Activated CD4-positive, CD25-positive, alpha-beta regulatory T cell treated with anti-CD3 and anti-CD28 coated beads, Interleukin-2, amount 50 U/mL, for 24 hours (primary cell): ENCODE measurements at places on chromosomes 7 and 10.

- no peak for ATAC-seq
Measured at GRCh38 chr7:157700231-157701005, 363.6 kb downstream of the DNAJB6 start.

- no peak for ATAC-seq
Measured at GRCh38 chr10:52539463-52539862, 225.4 kb downstream of the DKK1 start.

DNA sequence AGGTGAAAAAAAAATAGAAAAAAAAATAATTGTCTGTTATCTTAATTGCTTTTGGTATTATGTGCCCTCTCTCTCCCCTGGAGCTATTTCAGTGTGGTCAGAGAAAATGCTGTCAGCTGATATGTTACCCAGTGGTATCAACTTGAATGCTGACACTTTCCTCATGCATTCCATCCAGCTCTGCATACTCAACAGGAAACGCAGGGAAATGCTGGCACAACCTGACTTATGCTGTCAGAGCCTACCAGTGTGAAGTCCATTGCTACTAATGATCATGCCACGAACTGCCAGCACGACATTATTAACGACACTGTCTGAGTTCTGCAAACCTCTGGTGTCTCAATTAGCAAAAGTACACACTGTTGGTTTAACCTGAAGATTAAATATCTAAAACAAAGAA, 182.8 kb downstream of the ZWINT start:
- no peak for ATAC-seq

DNA sequence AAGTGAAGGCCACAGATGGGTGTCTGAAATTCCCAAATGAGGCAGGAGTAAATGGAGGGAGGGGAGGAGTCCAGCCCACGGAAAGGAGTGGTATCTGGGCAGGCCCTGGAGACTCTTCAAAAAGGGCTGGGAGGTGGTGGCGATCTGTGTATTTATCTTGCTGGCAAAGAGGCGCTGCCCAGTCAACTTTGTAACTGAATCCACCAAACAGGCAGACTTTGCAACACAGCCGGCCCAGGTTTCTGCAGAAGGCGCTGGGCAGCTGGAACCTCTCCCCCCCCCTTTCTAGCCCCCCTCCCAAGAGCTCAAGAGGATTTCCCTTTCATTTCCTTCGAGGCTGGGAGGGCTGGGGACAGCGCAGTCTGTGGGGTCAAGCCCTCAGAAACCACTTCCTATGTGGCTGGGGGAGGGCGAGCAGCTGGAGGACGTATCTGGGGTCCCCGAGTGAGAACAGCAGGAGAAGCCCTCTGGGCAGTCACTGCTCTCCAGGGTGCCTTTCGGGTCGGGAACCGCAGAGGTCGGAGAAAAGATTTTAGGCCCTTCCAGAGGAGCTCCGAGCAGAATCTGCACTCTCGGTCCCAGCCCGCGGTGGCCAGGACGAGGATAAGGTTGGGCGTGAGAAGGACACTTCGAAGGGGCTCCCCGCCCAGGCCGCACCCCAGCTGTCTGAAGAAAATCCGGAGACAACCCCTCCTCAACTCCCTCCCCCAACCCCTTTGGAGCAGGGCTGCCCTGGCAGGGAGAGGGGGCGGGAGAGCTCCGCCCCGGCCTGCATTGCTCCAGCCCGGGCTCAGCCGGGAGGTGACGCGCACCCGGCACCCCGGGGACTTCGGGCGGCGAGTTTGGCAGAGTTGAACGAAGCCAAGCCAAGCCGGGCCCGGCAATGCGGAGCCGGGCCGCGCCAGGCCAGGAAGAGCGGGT, 965 bp downstream of the ZCCHC24 start:
- peak; percentile 11 for ATAC-seq

GRCh38 chr7:45624392-45624760, 50.2 kb downstream of the ADCY1 start:
- ATAC-seq = no peak

DNA sequence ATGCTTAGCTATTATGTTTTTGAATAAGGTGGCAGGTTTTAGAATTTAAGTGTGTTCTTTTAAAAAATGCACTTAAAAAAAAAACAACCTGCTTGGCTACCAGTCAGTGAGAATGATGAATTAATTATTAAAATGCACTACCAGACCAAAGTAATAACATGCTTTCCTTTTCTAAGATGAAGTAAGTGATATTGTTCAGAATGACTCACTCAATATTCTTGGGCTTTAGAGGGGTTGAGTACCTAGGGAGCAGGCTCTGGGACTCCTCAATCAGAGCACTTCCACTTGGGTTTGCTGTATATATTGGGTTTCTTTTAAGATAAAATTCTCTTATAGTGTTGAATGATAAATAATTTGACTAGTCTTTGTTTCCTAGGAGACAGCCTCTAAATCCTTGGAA, 8.6 kb downstream of the STAM start:
- peak; percentile 42 for ATAC-seq

DNA sequence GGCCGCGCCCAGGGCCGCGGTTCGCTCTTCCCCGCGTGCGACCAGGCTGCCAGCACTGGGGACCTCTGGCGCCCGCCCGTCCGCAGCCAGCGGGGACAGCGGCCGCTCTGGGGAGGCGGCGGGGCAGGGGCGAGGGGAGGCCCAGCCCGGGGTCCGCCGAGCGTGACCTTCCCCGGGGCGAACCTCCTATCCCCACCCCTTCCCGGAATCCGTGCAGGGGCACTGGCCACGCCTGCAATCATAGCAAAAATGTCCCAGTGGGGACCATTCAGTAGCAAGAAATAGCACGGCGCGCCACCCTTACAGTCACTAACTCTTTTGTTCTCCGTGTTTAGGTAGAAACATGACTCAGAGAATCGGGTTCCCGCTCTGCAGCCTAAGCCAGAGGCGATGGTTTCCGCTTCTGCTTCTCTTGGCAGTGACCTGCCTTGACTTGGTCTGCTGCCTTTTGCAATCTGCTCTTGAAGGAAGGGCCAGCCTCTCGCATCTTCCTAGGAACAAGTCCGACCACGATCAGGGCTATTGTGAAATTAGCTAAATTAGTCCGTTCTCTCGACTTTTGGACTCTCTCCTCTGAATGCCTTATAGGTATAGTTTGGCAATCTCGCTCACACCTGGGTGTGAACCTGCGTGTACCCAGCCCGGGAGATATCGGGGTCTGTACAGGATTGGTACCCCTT, 79.3 kb upstream of the ACBD5 start:
- peak; percentile 44 for ATAC-seq

DNA sequence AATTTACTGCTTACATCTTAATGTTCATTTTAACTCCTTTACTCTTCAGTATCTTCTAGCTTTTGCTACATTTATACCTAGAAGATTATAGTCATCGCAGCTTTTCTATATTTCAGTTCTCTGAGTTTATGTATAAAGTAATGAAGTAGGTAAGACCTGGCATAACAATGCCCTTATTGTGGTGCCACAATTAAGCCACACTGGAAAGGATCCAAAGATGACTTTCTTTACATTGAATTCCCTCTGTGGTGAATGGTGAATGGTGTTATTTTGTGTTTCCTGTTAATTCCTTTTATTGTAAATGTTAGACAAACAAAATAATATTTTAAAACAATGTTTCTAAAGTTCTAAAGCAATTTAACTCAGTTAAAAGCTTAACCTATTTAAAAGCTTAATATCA, 36.2 kb downstream of the SEMA3D start:
- no peak for ATAC-seq

GRCh38 chr10:95280637-95281036, 10.2 kb downstream of the PDLIM1 start:
- ATAC-seq = no peak

DNA sequence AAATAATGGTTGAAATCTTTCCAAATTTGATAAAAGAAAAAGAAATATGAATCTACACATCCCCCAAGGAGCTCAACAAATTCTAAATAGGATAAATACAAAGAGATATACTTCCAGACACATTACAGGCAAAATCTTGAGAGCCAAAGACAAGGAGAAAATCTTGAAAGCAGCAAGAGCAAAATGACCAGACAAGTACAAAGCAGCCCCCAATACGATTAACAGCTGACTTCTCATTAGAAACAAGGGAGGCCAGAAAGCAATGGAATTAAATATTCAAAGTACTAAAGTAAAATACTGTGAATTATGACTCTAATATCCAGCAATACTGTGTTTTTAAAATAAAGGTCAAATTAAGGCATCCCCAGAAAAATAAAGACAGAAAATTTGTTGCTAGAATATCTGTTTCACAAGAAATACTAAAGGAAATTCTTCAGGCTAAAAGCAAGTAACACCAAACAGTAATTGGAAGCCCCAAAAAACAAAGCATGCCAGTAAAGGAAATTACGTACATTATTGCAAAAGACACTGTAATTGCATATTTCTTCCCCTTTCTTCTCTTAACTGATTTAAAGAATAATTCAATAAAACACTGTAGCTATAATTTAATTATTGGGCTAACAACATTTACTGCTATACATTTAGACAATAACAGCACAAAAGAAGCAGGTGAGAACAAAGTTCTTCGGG, 36.4 kb downstream of the ZNF438 start:
- no peak for ATAC-seq

- no peak for ATAC-seq
Measured at GRCh38 chr10:6795541-6795940, 215.5 kb upstream of the PRKCQ start.

GRCh38 chr10:51696251-51696650, 3.1 kb downstream of the CSTF2T start:
- ATAC-seq = no peak

GRCh38 chr7:111356941-111357340, 205.4 kb downstream of the IMMP2L start:
- ATAC-seq = no peak

DNA sequence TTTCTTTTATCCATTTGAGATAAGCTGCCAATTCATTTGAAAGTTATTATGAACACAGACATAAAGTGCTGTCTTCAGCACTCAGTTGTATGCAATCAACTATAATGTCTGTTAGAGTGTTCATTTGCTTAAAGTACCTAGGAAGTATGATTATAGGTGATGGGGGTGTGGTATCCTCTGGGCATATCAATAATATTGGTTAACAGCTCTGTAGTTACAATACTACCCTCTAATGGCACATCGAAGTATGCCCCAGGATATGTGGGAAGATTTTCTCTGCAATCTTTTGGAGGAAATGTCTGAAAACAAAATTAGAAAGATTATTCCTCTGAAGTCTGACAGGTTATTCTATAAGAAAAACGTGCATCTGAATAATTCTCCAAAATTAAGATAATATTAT, 429.7 kb downstream of the ARL4A start:
- no peak for ATAC-seq

GRCh38 chr10:58661336-58661735, 148.7 kb downstream of the BICC1 start:
- ATAC-seq = no peak

DNA sequence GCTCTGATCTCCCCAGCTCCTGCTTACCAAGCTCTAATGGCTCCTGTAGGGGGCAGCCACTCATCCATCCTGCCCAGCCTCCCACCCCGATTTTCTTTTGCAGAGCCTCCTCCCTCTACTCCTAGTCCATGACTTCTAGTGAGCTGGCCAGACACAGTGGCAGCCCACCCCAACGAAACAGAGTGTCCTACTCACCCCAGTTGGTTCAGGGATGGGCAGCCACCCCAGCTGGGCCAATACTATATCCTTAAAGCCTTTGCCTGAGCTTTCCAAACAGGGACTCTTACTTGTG, 77.1 kb downstream of the GRID1 start:
- ATAC-seq = no peak

DNA sequence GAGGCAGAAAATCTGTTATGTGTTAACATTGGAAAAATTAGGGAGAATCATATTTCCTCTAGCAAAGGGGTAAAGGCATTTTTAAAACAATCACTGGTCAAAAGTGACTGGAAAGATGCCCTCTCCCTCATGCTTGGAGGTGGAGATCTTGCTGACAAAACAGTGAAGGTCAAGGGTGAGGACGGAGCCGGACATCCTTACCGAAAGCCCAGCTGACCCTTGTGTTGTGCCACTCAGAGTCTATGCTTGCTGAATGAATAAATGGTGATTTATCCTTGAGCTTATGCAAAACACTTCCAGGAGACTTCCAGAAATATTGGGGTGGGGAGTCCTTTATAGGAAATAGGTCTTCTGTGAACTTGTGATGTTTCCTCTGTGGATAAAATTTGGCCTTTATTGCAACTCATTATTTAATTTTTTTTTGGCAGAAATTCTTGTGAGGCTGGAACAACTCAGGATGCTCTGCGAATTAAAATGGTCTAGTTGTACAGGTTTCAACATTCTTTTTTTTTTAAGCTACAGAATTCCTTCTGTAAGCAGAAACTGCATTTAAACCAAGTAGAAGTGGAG, 28.3 kb upstream of the ELMO1 start:
- no peak for ATAC-seq

GRCh38 chr7:49563693-49564378, 209.6 kb upstream of the VWC2 start:
- no peak for ATAC-seq

DNA sequence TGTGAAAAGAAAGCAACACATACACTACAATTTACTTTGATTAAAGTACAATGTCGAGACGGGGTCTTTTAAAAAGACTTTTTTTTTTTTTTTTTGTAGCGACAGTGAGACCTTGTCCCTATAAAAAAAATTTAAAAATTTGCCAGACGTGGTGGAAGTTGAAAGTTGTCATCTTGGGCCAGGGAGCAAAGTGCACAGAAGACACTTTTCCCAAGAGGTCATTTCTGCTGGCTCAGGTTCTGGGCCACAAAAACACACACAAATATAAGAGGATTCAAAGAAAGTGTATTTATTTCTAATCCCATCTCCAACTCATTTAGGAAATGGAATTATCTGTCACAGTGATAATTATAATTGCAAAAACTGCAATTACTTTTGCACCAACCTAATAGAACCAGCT, 24.7 kb downstream of the SLC26A3 start:
- no peak for ATAC-seq

- no peak for ATAC-seq
Measured at GRCh38 chr10:8238986-8239385, 184.5 kb downstream of the GATA3 start.

DNA sequence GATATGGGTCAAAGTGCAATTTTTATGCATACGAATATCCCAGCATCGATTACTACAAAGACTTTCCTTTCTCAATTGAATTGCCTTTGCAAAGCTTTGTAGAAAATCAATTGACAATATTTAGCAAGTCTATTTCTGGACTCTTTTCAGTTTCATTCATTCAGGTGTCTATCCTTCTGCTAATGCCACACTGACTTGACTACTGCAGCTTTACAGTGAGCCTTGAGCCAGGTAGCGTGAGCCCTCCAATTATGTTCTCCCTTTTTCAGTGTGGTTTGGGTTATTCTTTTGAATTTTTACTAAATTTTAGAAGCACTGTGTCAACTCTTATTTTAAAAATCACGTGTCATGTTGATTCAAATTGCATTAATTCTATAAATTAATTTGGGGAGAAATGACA, 19.5 kb upstream of the AKR1E2 start:
- ATAC-seq = no peak
